PC-3 (cell line): ENCODE measurements at places on chromosomes 7 and 10.

GRCh38 chr7:54967377-54967776, 51.4 kb upstream of the EGFR start:
- DNase-seq = peak; percentile 98

DNA sequence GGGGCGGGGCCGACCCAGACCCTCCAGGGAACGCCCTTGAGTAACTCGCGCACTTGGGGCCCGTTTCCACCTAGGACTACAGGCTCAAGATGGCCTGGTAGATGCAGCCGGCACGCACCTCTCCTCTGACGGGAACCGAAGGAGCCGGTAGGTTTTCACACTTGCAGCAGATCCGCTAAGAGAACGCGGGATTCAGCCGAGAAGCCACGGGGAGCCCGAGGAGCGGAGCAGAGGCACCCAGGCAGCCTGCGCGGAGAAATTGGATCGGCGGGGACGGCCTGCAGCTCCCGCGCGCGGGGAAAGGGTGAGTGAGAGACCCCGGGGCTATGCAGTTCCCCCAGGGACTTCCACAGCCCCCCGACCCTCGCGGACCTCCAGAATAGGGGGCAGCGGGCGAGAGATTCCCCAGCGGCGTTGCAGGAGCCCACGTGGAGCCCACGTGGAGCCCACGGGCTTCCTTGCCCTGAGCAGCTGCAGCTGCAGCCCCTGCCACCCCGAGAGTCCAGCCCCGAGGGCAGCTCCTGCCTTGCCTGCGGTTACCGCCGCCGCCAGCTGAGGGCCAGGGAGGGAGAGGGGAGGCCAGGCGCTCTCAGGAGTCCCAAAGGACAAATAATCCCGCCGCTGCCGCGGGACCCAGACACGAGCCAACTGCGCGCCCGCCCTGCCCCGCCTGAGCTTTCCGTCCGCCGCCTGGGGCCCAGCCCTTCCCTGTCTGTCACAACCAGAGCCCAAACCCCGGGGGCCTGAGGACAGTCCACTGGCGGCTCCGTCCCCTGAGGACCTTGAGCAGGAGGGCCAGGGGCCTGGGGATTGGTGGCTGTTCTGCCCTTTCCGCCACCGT, 13.1 kb downstream of the IFT22 start:
- DNase-seq = peak; percentile 85

- no peak for DNase-seq
These were observed 67.8 kb downstream of the HIPK2 start for GRCh38 chr7:139710036-139710435.

- DNase-seq = no peak
These were observed 31.0 kb upstream of the OPALIN start for GRCh38 chr10:96389785-96390184.

GRCh38 chr10:69458430-69459100, 7.3 kb downstream of the TSPAN15 start:
- peak; percentile 96 for DNase-seq

DNA sequence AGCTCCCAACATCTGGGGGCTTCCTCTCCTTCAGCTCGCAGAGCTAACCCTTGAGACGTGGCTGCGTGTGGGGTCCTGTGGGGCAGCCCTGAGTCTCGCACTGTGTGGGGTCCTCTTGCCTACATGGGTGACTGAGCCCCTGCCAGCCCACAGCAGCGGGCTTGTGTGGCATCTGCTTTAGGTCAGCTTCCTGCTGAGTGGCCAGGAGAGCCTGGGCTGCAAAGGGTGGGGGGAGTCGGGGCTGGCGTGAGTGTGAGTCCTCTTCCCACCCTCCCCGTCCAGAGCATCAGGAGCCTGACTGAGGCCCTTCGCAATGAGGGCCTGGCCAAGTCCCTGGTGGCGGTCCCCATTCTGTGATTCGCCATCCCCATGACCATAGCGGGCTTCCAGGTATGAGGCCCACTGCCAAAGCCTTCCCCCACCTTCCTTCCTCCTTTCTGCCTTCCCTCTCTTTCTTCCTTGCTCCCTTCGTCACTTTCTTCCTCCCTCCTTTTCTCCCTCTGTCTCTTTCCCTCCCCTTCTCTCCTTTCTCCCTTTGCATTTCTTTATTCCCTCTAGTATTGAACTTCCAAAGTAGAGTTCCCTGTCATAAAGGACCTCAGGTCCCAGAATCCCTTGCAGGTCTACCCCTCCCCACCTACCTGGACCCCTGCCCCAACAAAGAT, 85.2 kb downstream of the CDH23 start:
- DNase-seq = no peak

- no peak for DNase-seq
These were observed 62.8 kb upstream of the FAM20C start for GRCh38 chr7:129366-130221.

DNA sequence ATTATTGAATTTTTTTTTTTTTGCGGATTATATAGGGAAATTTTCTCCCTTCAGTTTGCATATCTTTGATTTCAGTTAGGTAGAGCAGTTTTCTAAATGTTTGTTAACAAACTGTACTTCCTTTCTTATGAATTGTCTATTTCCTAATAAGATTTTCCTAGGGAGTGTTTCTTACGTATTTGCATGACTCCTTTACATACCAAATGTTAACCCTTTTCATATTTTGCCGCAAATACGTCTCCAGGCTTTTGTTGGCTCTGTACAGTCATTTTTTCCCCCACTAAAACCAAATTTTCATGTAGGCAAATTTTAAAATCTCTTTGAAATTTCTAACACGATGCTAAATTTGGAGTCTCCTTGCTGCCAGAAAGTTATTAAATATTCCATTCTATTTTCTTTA, 1.9 kb upstream of the FRAT2 start:
- no peak for DNase-seq

- DNase-seq = no peak
These were observed 560.7 kb downstream of the GLRX3 start for GRCh38 chr10:130696870-130697269.

DNA sequence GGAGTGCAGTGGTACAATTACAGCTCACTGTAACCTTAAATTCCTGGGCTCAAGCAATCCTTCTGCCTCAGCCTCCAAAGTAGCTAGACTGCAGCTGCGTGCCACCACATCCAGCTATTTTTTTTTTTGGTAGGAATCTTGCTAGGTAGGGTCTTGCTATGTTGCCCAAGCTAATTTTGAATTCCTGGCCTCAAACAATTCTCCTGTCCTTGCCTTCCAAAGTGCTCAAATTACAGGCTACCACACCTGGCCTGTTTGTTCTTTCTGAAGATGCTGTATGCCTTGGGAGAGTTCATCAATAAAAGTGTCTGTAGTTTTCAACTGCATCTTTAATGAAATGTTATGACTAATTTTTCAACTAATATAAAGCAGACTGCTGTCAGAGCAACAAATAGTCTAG, 452 bp downstream of the SAMD9 start:
- DNase-seq = no peak

GRCh38 chr10:79350407-79351154, 3.3 kb downstream of the PPIF start:
- no peak for DNase-seq

- DNase-seq = peak; percentile 61
These were observed 69.0 kb downstream of the PARD3 start for GRCh38 chr10:34746094-34746493.

GRCh38 chr7:106344211-106344610, 59.4 kb upstream of the NAMPT start:
- no peak for DNase-seq

- no peak for DNase-seq
These were observed 55.9 kb downstream of the TRRAP start for GRCh38 chr7:98934267-98934666.

DNA sequence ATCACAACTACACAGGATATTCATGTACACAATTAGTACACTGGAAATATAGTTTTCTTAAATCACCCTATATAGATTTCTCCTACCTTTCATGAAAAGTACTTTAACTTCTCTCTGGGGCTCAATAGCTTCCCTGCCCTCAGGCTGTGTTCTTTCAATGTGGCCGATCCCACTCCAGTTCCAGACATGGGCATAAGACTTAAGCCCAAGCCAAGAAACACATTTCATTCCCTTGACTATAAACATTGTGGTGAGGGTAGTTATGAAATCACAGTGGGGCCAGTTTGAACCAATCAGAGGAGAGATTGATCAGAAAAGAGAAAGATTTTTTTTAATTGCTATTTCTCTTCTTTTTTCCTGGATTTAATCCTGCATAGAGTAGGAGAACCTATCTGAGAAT, 904.6 kb upstream of the SORCS1 start:
- no peak for DNase-seq

DNA sequence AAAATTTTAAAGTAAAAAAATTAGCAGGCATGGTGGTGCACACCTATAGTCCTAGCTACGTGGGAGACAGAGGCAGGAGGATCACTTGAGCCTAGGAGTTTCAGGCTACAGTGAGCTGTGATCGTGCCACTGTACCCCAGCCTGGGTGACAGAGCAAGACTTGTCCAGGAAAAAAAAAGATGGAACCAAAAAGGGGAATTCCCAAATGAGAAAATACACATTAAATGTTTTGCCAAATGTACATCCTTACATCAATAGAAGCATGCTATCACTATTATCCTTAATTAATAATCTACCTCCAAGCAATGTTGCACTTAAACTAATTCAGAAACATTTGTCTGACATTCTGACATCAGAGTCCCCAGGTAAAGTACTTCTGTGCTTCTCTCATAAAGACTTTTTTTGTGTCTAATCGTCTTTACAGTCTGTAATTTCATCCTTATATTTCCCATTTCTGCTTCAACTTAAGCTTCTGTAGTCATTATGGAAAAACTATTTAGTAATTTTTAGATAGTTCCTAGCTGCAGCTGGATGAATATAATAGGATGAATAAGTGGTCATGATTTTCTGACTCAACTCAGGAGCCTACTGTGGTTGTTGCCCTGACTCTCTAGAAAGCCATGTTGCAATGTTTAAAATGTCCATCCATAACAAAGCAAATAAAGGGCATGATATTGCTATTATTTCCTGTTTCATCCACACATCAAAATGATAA, 57.7 kb downstream of the MYPN start:
- DNase-seq = no peak

- peak; percentile 63 for DNase-seq
These were observed 78.2 kb downstream of the MGMT start for GRCh38 chr10:129545261-129545660.

DNA sequence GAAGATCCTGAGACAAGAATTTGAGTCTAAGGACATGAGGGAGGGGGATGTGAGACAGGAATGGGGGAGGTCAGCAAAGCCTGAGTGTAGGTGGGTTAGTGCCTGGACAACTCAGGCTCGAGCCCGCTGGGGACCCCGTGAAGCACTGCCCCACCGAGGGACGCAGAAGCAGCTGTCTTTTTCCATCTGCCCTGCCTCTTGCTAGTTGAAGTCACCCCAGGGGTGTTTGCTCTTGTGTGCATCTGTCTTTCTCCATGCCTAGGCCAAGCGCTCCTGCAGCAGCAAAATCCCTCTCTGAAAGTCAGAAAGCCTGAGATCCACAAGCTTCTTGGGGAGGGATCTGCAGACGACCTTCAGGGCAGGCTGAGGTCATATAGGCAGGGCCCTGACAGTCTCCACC, 79.0 kb upstream of the CELF2 start:
- no peak for DNase-seq

DNA sequence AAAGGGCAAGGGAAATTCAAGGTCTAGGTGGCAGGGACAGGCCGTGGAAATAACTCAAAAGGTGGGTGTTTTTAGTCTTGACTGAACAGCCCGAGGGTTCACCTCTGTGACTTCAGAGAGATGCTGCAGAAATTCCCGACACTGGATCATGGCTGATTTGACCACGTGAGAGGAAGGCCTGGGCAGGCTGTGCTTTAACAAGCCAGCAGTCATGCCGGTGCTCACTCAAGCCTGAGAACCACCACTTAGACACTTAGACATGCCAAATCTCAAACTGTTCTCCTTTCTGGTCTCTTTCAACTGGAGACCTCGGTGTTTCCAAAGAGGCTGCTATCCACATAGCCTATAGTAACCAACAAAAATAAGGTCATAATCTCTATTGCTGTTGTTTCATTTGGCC, 15.4 kb downstream of the TECTB start:
- no peak for DNase-seq

DNA sequence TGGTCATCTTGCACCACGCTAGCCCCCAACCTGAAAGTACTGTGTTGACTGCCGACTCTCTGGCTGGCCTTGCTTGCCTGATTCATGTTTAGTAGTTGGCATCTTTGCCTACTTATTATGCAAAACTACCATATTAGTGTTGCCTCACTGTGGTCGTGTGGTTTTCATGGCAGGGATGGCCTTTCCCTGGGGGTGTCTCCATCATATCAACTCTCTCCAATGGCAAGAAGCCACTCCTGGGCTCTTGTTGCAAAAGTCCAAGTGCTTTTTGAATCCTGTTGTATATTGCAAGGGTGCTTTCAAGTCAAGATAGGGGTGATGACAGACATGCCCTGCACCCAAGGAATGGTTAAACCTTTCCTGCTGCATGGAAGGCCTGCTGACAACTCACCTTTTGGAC, 39.4 kb downstream of the ABLIM1 start:
- DNase-seq = no peak

GRCh38 chr7:12398186-12398585, 5.5 kb downstream of the VWDE start:
- DNase-seq = no peak

GRCh38 chr7:95481271-95482165, 4.2 kb upstream of the ASB4 start:
- no peak for DNase-seq

DNA sequence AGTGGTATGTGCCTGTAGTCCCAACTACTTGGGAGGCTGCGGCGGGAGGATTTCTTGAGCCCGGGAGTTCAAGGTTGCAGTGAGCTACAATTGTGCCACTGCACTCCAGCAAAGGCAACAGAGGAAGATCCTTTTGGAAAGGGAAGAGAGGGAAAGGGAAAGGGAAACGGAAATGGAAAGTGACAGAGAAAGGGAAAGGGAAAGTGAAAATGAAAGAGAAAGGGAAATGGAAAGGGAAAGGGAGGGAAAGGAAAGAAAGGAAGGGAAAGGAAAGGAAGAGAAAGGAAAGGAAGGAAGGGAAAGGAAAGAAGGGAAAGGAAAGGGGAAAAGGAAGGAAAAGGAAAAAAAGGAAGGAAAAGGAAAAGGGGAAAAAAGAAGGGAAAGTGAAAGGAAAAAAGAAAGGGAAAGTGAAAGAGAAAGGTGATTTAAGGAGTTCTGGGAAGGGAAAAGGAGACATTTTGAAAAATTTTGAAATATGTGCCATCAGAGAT, 2.3 kb upstream of the ZC3HAV1 start:
- no peak for DNase-seq

- no peak for DNase-seq
These were observed 98.2 kb downstream of the PRPF18 start for GRCh38 chr10:13684806-13685482.

DNA sequence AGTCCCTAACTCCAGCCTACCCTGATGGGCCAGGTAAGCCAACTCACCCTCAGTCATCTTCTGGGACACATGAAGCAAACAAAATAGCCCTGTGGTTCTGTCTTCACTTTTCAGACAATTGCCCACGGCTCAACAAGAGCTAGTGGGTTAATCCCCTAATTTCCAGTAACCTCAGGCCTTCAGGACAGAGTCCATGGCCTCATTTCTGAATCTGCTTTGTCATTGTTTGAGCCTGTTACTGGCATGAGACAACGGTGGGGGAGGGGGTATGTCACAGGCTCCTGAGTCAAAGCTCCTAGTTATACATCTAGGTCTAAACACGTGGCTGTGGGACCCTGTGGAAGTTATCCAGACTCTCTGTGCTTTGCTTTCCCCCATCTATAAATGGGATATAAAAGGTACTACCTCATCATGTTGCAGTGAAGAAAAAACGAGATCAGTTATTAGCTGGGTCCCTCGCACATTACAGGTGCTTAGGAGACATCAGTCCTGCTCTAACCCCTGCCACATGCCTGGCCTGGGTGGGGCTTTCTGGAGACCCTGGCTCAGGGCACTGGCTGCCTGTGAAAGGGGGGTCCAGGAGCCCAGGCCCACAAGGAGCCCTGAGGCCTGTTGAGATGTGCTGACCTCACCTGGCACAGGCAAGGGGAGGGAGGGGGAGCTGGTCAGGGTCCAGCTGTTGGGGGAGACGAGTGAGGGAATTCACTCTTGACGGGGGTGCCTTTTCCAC, 16.5 kb downstream of the MAT1A start:
- no peak for DNase-seq
